Neural crest cell (in vitro differentiated cells): ENCODE measurements at places on chromosomes 4 and X. TPM values are rescaled to one million over a fixed set of nuclear protein-coding genes. Genes with fewer than 3 reads are reported as not detected.

PAK3 gene
- 11.9 and 12.3 TPM in 2 replicates for total RNA-seq

DNA sequence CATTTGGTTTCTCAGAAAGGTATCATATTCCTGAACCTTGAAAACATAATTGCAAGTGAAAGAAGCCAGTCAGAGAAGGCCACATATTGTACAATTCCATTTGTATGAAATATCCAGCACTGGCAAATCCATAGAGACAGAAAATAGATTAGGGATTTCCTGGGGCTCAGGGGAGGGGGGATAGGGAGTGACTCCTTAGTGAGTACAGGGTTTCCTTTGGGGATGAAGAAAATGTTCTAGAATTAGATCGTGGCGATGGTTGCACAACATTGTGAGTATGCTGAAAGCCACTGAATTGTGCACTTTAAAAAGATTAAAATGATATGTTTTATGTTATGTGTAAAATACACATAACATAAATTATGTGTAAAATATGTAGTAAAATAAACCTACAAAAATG lies 10.3 kb downstream of the XPNPEP2 start:
- no peaks in the 10 kb centered on the region for H3K36me3 ChIP-seq
- H3K4me3 ChIP-seq: no peak overlapping the region
- no peak for DNase-seq

GRCh38 chr4:45119376-45119775 lies 393.0 kb upstream of the GNPDA2 start:
- no peaks in the 10 kb centered on the region for H3K36me3 ChIP-seq
- H3K27ac ChIP-seq: no peak overlapping the region
- no peak overlapping the region for H3K4me3 ChIP-seq
- no peak for DNase-seq

DNA sequence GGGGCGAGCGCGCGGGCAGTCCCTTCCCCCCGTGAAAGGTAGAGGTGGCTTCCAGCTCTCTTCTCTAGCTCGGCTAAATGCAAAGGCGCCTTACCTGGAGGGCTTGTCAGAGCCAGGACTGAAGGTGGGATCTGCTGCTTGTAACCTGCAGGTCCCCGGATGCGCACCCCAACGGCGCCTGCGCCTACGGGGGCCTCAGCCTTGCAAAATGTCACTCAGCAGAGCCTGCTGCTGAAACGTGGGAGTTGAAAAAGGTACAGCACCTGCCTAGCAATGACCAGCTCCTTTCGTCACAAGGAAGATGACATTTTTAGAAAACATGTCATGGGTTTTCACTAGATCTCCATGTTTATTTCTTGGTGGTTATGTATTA lies 583 bp downstream of the ABHD18 start:
- peaks cover 10% of the 10 kb centered on the region for H3K36me3 ChIP-seq
- H3K4me1 ChIP-seq: peaks cover 24% of the 10 kb centered on the region
- H3K27me3 ChIP-seq: no peaks in the 10 kb centered on the region
- no peak for DNase-seq
- peak overlapping the region; percentile 95 for H3K27ac ChIP-seq

CT45A3 gene
- not detected in 2 replicates for total RNA-seq

GRCh38 chrX:14355556-14355955 lies 173.8 kb upstream of the GLRA2 start:
- peaks cover 5% of the 10 kb centered on the region for H3K36me3 ChIP-seq
- peaks cover 12% of the 10 kb centered on the region for H3K4me1 ChIP-seq
- H3K27me3 ChIP-seq: no peaks in the 10 kb centered on the region
- H3K4me3 ChIP-seq: no peak overlapping the region

- no peak for DNase-seq
- peaks cover 14% of the 10 kb centered on the region for H3K27me3 ChIP-seq
- peaks cover 39% of the 10 kb centered on the region for H3K4me1 ChIP-seq
- no peaks in the 10 kb centered on the region for H3K36me3 ChIP-seq
Measured at GRCh38 chrX:21725496-21725895, 32.4 kb downstream of the SMPX start.

EBP gene
- total RNA-seq: 155 and 168 TPM in 2 replicates

DNA sequence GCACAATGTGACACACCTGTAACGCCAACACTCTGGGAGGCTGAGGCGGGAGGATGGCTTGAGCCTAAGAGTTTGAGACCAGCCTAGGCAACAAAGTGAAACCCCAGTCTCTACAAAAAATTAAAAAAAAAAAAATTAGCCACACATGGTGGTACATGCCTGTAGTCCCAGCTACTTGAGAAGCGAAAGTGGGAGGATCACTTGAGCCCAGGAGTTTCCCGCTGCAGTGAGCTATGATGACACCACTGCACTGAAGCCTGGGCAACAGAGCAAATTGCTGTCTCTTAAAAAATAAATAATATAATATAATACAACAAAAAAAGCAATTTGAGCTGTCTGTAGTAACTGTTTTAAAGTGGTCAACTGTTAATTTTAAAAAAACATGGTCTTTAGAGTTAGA lies 13.2 kb downstream of the SPOCK3 start:
- no peak overlapping the region for H3K4me3 ChIP-seq
- DNase-seq: no peak
- H3K27ac ChIP-seq: no peak overlapping the region

DNA sequence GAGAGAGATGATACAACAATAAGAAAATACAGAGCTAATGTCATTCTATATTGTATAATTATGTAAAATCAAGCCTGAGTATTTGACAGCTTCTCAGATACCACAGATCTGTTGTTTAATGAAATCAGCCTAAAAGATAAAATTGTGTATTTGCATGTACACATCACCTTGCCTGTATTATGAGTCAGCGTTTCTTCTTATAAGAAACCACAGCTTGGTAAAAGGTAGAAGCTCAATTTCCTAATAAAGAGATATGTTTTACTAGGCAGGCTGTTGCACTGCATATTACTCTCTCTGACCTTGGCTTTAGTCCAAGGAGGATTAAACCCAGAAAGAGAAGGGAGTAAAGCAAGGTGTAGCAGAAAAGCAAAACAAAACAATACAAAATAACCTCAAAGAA lies 121.3 kb downstream of the PPARGC1A start:
- no peaks in the 10 kb centered on the region for H3K36me3 ChIP-seq
- no peak for DNase-seq

- peaks cover 13% of the 10 kb centered on the region for H3K36me3 ChIP-seq
- H3K4me3 ChIP-seq: peak overlapping the region; percentile 50
- H3K4me1 ChIP-seq: peaks cover 19% of the 10 kb centered on the region
- DNase-seq: no peak
- H3K27ac ChIP-seq: no peak overlapping the region
Measured at GRCh38 chrX:38799995-38800580, 1.2 kb upstream of the MID1IP1 start.

DNA sequence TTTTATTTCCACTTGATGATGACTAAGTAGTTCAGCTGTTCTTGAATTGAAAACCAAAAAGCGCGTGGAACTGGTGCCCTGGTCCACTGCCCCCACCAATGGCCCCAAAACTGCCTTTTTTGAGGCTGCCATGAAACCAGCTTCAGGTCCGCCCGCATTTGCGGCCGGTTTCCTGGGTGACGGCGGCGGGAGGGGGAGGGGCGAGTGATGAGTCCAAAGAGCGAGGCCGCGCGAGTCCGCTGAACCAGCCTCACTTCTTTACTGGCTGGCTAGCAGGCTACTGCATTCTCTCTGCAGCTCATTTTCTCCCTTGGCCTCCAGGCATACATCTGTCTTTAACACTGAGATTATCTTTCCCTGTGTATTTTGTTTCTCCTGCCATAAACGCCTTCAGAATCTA lies 72.9 kb upstream of the FABP2 start:
- no peak overlapping the region for H3K27ac ChIP-seq
- H3K27me3 ChIP-seq: no peaks in the 10 kb centered on the region
- H3K4me1 ChIP-seq: no peaks in the 10 kb centered on the region
- H3K36me3 ChIP-seq: peaks cover 3% of the 10 kb centered on the region

SHROOM4 gene
- 6.2 and 7.2 TPM in 2 replicates for total RNA-seq

DNA sequence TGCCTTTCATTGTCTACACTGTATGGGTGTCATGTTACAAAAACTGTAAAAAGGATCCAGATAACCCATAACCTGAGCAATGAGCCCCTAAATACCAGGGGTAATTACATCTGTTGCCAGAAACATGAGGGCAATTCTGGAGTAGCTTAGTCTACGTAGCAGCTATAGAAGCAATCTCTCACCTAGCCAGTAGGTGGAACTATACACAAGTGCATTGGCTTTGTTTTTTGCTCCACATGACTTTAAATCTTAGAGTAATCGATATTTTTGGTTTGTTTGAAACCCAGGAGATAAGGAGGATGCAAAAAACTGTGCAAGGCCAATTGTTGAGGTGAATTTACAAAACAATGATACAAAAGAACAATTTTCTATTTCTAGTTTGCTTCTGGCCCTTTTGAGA lies 57.5 kb downstream of the GPR82 start:
- peaks cover 9% of the 10 kb centered on the region for H3K4me1 ChIP-seq
- H3K27ac ChIP-seq: no peak overlapping the region
- H3K27me3 ChIP-seq: no peaks in the 10 kb centered on the region
- H3K4me3 ChIP-seq: no peak overlapping the region
- no peak for DNase-seq

DNA sequence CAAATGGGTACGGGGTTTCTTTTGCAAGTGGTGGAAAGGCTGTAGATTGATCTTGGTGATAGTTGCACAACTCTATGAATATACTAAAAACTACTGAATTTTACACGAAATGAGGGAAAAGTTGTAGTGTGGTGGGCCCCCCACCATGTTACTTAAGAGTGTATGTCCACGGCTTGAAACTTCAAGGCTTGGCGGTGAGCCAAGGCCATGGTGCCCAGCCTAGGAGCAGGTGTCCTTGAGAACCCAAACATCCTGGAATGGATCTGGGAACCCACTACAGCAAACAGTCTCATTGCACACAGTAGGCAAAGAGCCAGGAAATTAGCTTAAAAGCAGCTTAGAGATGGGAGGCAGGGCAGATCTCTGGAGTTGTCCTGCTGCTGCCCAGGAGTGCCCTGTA lies 62.9 kb downstream of the BRCC3 start:
- H3K4me3 ChIP-seq: no peak overlapping the region
- H3K27ac ChIP-seq: no peak overlapping the region
- DNase-seq: no peak
- H3K27me3 ChIP-seq: no peaks in the 10 kb centered on the region
- H3K36me3 ChIP-seq: peaks cover 3% of the 10 kb centered on the region
- no peaks in the 10 kb centered on the region for H3K4me1 ChIP-seq

TMEM271 gene
- 0.26 and 0.32 TPM in 2 replicates for total RNA-seq

GRCh38 chr4:153788051-153788412 lies 851 bp downstream of the SFRP2 start:
- peaks cover 28% of the 10 kb centered on the region for H3K27me3 ChIP-seq
- H3K36me3 ChIP-seq: peaks cover 14% of the 10 kb centered on the region
- peak overlapping the region; percentile 97 for H3K4me3 ChIP-seq
- H3K27ac ChIP-seq: peak overlapping the region; percentile 97
- H3K4me1 ChIP-seq: peaks cover 78% of the 10 kb centered on the region

- DNase-seq: no peak
- no peak overlapping the region for H3K4me3 ChIP-seq
- H3K27me3 ChIP-seq: no peaks in the 10 kb centered on the region
- no peaks in the 10 kb centered on the region for H3K36me3 ChIP-seq
- no peak overlapping the region for H3K27ac ChIP-seq
Measured at GRCh38 chrX:120751683-120752082, 121.8 kb upstream of the C1GALT1C1 start.

HUWE1 gene
- total RNA-seq: 241 and 245 TPM in 2 replicates

DNA sequence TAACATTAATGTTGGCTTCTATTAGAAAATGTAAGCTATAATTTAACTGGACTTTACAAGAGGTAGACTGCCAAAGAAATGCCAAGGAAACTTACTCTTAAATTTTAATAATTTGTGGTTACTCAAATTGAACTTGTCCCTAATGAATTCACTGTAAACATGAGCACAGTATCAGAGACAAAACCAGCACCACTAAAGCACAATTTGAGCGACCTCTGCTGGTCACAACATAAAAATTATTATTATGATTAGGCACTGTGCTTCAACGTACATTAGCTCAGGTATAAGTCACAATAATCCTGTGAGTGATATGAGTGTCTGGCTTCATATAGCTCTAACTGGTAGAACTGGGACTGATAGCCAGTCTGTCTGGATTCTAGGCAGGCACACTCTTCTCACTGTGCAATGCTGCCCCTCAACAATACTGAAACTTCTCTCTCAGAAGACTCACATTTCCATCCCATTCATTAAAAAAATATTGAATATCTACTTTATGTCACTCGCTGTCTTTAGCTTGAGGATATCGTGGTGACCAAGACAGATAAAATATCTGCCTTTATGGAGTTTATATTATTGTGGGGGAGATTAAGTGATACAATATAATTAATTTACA lies 8.0 kb downstream of the NUDT6 start:
- DNase-seq: no peak
- no peaks in the 10 kb centered on the region for H3K36me3 ChIP-seq
- no peak overlapping the region for H3K4me3 ChIP-seq

- H3K4me1 ChIP-seq: peaks cover 34% of the 10 kb centered on the region
- H3K27me3 ChIP-seq: no peaks in the 10 kb centered on the region
- H3K27ac ChIP-seq: peak overlapping the region; percentile 35
- H3K4me3 ChIP-seq: peak overlapping the region; percentile 11
- no peak for DNase-seq
Measured at GRCh38 chr4:72312032-72312650, 256.9 kb downstream of the ADAMTS3 start.

QRFPR gene
- 0.41 and 0.51 TPM in 2 replicates for total RNA-seq
